CD4-positive, alpha-beta T cell treated with Interleukin-6 at 100 ng/mL for 8 hours (primary cell): ENCODE measurements at places on chromosomes 12 and 14.

GRCh38 chr12:65501093-65501621, 222.7 kb downstream of the MSRB3 start:
- no peak for DNase-seq

- no peak for DNase-seq
These were observed 25.8 kb downstream of the KTN1 start for GRCh38 chr14:55605793-55606192.

GRCh38 chr12:52708010-52708409, 4.7 kb upstream of the KRT77 start:
- peak; percentile 22 for DNase-seq

- no peak for DNase-seq
These were observed at the start of gene CKB for GRCh38 chr14:103522649-103523574. TSS of gene CKB (minus strand) at chr14:103522830. CDS start at chr14:103522493, 337 bp downstream.

DNA sequence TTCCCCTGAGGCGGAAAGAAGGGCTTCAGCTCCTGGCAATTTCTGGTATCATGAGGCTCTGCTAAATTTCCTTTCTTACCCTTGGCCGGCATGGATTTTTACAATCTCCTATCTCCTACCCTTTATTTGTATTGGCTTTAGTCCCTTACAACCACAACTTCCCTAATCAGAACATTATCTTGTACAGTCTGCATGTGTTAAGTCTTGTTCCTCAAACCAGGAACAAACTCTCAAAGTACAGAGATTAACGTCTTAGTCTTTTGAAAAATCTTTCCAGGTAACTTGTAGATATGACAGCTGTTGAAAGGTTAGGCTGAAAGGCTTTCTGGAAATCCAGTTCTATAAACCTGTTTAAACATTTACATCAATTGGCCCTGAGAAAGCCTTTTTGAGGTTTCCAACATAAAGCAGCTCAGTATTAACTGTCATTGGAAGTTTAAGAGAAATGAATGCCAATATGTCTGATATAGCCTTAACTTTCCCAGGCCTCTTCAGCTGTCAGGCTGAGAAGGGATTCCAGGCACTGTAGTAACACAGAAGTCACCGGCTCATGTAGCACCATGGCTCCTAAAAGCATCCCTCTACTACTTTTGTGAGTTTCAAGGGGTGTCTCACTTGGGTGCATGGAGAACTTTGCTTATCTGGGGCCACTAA, 360.5 kb downstream of the FUT8 start:
- no peak for DNase-seq

GRCh38 chr12:106801830-106802533, 27.5 kb downstream of the RIC8B start:
- DNase-seq: no peak

GRCh38 chr14:23349156-23349845, 3.4 kb downstream of the SLC22A17 start:
- no peak for DNase-seq

DNA sequence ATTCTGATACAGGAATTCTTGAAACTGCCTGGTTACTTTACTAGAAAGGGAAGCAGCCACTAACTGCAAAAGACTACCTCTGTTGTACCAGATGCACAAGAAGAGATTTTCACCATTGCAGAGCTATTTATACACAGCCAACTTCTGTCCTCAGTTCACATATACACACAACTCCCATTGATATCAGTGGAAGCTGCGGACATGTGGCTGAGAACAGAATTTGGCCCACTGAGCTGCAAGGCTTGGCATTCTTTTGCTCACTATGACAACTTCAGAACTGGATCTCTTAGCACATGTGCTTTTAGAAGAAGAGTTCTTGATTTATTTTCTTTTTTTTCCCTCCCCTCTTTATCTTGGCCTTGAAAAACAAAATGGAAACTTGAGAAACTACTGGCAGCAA, 28.3 kb downstream of the PTPRO start:
- DNase-seq: no peak

DNA sequence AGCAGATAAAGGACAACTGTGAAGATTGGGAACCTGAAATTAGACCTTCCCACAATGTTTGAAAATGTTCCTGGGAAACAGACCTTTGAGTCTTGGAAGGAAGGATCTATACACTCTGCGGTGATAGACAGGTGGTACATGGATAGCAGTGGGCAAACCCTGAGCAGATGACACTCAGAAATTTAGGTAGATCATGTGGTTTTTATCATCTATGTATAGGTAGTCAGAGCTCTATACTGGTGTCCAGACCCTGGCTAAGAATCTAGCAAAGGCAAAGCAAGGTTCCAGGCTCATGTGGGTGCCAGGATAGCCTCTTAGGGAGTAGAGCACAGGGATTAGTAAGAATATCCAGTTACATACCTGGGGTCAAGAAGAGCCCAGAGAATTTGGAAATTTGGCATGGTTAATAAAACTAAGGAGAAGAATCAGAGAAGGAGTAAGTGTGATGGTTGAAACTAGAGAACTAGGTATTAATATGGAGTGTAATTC, 331.2 kb upstream of the FBXO33 start:
- no peak for DNase-seq

- DNase-seq: no peak
These were observed 126.8 kb upstream of the EVL start for GRCh38 chr14:99938376-99938775.

DNA sequence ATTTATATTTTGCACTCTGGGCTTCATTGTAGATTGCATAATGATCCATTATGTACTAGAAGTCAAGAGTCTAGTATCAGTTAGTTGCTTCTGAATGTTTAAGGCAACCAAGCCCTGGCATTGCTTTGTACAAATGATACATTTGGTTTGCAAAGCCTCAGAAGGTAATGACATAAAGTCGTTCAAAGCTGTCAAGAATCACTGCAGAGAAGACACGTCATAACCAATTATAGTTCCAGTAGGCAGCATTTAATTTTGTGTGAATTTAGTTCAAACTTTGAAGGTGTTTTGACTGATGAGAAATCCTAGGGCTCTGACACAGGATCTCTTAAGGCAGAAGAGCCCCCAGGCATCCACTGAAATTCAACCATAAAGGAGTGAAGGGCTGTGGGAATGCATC, 163.0 kb upstream of the KRR1 start:
- DNase-seq: no peak

DNA sequence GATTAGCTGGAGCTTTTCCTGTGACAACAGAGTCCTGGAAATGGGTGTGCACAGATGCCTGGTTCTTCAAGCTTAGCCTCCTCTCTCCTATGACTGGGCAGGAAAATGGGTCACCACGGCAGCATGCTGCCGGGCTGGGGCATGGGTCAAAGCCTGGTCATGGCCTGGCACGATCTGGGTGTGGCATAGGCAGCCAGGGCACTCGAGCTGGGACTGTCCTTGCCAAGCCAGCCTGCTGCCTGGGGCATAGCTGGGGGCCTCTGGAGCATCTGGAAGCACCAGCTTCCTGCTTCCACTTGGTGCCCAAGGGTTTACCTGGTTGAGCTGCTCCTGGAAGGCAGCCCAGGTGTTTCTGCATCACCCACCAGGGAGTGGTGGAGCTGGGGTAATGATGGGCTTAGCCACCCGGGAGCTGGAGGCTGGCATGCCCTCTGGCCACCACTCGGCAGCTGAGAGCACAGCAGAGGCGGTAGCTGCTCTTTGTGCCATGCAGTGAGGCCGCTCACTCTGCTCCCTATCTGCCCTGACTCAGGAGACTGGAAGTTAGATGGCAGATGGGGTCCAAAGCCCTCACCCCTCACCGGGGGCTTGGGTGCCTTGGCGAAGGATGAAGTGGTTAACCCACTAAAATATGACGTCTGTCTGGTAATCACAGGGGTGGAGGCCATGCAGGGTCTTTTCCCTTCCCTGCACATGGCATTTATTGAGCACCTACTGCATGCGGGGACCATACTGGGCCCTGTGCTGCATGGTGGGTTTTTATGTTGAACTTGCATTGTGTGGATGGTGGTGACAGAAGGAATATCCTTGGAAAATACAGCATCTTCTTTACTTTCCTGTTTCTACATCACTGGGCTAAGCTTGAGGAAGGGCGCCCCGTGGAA, 1.7 kb downstream of the OTUB2 start:
- no peak for DNase-seq

- no peak for DNase-seq
These were observed 1.0 kb upstream of the ANO6 start for GRCh38 chr12:45214749-45215418.

- DNase-seq: no peak
These were observed at the start of gene OR6C70 for GRCh38 chr12:55470088-55470829. TSS of gene OR6C70 (minus strand) at chr12:55470138. CDS start at chr12:55470138, 0 bp downstream.

- no peak for DNase-seq
These were observed 931.4 kb downstream of the DIO2 start for GRCh38 chr14:79279645-79280597.

DNA sequence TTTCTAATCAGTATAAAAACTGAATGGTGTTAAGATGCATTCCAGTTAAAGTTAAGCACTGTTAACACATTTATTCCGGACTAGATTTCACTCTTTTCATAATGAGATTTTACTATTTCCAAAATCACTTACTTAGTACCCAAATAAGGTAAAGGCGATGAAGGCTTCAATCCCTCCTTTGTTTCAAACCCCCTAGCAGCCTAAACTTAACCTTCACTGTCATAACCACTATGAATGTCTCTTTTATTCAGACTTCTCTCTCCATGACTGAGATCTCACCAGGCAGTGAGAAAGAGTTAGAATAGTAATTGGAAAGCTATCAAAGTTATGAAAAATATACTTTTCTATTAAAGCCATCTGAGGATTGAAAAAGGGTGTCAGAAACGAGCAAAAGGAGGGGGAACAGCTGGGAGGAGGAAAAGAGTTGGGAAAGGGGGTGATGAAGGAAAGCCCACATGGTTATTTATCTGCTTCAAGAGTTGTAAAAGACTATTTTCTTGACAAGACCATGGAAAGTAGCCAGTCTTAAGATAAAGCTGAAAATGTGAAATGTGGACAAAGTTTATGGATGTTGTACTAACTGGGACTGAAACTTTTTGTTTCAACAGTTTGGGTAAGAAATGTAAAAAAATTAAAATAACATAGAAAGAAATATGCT, 11.7 kb downstream of the EPS8 start:
- DNase-seq: no peak

- no peak for DNase-seq
These were observed 25.1 kb downstream of the ANKS1B start for GRCh38 chr12:99959549-99960170.

- DNase-seq: no peak
These were observed 22.1 kb upstream of the BDKRB2 start for GRCh38 chr14:96182546-96182945.

DNA sequence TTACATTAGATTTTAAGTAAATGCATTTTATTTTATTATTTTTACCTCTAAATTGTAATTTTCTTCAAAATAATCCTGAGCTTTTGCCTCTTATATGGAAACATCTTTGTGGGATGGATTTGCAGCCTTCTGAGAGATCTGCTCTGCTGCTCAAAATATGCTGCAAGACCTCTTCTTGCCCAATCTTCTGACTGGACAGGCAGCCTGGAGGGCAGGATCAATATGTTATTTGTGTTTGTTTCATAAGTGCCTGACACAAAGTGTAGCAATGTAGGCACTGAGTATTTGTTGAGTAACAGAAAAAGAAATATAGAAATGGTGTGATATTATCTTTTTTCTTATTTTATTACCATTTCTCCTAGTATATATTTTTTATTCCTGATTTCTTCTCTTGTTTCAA, 1106.9 kb downstream of the TMTC2 start:
- no peak for DNase-seq

GRCh38 chr12:2236506-2237294, 183.9 kb downstream of the CACNA1C start:
- no peak for DNase-seq

GRCh38 chr12:130579231-130579630, 136.9 kb downstream of the RIMBP2 start:
- DNase-seq: no peak
